ENCODE measurements at places on chromosomes 2 and 18.

DNA sequence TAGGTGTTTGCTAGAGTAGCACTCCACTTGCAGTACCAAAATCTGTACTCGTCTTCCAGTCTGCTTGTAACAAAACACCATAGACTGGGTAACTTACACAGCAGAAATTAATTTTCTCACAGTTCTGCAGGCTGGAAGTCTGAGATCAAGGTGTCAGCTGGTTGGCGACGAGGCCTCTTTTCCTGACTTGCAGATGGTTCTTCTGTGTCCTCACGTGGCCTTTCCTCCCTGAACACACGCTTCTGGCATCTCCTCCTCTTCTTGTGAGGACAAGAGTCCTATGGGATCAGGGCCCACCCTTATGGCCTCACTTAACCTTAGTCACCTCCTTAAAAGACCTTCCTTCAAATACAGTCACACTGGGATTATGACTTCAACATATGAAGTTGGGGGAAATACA, 493.5 kb upstream of the MYT1L start:
- no peak for DNase-seq

GRCh38 chr2:199883474-199884212, 27.4 kb upstream of the C2orf69 start:
- DNase-seq: no peak

- DNase-seq: no peak
These were observed 5.6 kb downstream of the BCL11A start for GRCh38 chr2:60547841-60548240.

GRCh38 chr2:8821276-8822217, 15.9 kb downstream of the KIDINS220 start:
- no peak for DNase-seq

DNA sequence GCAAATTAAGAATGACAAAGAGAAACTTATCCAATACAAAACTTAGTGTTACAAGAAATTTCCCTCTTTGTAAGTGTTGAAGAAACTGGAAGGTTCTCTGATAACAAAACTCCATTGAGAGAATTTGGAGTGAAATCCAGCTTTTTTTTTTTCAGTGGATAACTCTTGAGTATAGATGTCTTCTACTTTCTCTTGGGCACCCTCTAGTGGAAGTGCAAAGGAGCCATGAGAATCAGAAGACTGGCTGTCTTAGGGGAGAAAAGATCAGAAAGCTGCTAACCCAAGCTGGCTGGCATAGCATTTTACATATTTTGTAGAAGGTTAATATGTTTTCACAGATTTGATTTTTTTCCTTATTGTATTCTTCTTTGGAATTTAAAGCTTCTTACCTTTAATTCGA, 138.8 kb upstream of the SATB2 start:
- no peak for DNase-seq

- no peak for DNase-seq
These were observed 30.6 kb downstream of the CYP26B1 start for GRCh38 chr2:72117029-72117428.

GRCh38 chr2:18824325-18824790, 235.0 kb upstream of the NT5C1B start:
- DNase-seq: no peak

DNA sequence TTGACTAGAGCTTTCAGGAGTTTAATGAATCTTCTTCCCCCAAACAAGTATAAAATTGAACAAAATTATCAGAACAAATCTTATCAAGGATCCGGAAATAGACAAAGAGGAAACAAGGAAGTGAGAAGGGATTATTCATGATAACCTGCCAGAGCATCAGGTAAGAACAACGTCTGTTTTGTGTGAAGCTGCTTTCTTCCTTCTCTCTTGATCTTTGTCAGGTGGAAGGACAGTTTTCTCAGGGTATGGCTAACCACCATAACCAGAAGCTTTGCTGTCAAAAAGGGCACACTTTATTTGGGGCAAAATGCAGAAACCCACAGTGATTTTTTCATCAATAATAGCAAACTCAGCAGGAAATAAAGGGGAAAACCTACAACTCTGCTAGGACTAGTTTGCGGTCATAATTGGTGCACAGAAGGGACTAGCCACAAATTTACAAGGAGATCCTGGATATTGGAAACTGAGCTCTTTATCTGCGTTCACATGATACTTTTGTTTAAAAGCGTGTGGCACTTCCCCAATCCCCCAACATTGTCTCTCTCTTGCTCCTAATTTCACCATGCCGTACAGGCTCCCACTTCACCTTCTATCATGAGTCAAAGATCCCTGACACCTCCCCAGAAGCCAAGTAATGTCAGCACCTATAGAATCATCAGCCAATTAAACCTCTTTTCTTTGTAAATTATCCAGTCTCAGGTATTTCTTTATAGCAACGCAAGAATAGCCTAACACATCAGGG, 124.2 kb downstream of the FSIP2 start:
- DNase-seq: no peak

DNA sequence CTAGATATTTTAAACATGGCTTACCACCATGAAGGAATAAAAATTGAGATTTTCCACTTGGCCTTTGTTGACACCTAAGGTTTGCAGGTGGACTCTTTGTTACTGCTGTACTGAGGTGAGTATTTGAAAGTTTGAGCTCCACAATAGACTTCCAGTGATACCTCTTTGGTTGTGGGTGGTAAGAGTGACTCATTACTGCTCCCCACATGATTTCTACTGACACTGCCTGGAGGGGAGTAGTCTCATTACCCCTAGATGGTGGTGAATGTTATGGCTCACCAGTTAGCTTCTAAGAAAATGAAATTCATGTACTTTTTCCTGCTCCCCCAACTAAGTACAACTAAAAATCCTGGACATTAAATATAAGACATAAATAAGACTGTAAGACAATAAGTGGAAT, 1183.1 kb upstream of the TMEFF2 start:
- no peak for DNase-seq

GRCh38 chr2:143297182-143297581, 168.0 kb downstream of the ARHGAP15 start:
- no peak for DNase-seq

DNA sequence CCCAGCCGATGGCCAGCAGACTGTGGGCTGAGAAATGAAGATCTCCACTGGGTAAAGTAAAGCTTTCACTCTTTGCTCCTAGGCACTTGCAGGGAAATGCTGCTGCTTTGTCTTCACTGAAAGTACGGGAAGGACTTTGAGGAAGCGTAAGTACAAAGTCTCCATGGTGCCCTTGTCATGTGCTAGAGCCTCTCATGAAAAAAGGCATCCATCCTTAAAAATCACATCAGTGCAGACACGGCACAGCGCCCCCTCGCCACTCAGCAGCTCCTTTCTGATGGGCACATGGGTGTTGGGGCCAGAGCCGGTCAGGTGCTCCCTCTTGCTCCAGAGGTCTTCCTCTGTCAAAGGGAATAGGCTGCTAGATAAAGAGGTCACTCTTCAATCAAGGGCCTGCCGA, 109.0 kb upstream of the STPG4 start:
- no peak for DNase-seq

DNA sequence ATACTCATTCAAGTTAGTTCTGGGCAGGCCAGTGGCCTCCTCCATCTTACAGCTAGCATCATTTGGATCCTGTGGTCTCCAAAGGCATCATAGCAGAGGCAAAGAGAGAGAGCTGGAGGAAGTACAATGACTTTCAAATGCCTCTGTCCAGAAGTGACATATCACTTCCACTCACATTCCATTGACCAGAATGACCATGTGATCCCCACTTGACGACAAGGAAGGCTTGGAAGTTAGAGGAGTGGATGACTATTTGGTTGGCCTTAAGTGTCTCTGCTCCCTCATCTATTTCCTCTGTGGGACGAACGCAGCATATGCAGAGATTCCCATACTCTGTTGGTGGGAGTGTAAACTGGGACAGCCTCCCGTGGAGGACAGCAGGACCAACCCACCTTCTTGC, 27.8 kb upstream of the MLPH start:
- no peak for DNase-seq

GRCh38 chr2:152354069-152354755, 19.2 kb downstream of the FMNL2 start:
- no peak for DNase-seq

GRCh38 chr2:236211296-236211695, 43.1 kb upstream of the GBX2 start:
- DNase-seq: no peak

DNA sequence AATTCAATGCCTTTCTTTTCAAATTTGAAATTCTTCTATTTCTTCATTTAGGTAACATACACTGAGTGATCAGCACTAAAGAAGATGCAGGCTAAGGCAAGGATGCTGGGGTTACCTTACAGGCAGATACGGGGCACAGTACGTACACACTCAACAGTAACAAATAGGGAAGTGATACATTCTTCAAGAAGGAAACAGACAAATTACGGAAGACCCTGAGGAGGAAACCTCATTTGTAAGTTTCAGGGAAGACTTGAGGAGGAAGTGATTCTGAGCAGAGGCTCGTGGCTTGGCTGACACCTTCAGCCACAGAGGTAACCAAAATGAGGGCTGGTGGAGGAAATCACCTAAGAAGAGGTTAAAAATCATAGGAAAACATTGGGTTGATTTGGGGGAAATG, 1108.3 kb upstream of the KLHL29 start:
- DNase-seq: no peak

- no peak for DNase-seq
These were observed 1211.9 kb upstream of the NXPH2 start for GRCh38 chr2:139992078-139992477.

DNA sequence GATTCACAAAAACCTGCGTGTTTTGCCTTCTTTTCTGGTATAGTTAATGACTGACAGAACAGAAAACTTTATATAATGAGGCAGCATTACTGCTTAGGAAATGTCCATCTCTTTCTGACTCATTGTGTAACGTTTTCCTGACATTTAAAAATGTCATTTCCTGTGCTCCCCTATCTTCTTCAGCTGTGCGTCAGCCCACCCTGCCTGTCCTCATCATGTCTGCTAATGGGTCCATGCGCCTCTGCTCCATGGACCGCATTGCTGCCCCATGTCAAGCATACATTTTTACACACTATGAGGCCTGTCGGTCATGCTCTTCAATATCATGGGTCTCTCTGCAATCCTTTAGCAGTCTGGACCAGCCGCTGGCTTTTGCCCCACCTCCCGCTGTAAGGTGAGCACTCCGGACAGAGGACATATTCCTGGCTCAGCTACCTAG, 234.3 kb downstream of the CDCA7 start:
- no peak for DNase-seq

GRCh38 chr2:41933046-41933420, 114.8 kb upstream of the PKDCC start:
- DNase-seq: no peak

DNA sequence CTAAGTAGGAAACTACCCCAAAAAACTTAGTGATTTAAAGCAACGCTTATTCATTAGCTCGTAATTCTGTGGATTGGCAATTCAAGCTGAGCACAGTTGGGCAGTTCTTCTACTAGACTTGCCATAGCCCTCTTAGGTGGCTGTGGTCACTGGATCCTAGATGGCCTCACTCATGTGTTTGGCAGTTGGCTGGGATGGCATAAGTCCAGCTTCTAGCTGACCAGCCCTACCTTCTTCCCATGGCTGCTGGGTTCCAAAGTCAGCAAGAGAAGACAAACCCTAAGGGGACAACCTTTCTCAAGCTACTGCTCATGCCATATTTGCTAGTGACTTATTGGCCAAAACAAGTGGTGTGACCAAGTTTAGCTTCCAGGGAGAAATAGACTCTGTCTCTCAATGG, 95.3 kb downstream of the COPS8 start:
- DNase-seq: no peak

DNA sequence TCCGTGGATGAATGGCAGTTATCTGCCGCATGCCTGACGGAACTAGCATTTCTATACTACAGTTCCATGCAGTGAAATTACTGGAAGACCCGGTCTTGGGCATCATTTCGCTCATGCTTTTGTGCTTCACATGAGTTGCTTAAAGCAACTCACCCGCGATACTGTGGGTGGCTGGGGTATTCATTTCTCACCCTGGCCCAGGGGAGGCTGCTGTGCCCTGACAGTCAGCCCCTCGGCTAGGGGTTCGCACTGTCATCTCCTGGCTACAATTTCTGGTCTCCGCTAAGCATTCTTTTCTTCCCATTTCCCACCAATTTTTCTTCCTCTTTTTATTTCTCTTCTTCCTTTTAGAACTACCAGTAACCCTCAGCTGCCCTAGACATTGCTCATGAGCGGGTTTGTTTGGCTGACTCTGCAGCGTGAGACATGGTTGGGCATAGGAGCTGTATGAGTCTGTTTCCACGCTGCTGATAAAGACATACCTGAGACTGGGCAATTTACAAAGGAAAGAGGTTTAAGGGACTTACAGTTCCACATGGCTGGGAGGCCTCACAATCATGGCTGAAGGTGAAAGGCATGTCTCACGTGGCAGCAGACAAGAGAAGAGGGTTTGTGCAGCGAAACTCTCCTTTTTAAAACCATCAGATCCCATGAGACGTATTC, 16.5 kb upstream of the CNDP2 start:
- no peak for DNase-seq

GRCh38 chr2:191571163-191571769, 106.7 kb upstream of the NABP1 start:
- DNase-seq: no peak

GRCh38 chr2:157761520-157761919, 114.6 kb downstream of the ACVR1 start:
- no peak for DNase-seq

DNA sequence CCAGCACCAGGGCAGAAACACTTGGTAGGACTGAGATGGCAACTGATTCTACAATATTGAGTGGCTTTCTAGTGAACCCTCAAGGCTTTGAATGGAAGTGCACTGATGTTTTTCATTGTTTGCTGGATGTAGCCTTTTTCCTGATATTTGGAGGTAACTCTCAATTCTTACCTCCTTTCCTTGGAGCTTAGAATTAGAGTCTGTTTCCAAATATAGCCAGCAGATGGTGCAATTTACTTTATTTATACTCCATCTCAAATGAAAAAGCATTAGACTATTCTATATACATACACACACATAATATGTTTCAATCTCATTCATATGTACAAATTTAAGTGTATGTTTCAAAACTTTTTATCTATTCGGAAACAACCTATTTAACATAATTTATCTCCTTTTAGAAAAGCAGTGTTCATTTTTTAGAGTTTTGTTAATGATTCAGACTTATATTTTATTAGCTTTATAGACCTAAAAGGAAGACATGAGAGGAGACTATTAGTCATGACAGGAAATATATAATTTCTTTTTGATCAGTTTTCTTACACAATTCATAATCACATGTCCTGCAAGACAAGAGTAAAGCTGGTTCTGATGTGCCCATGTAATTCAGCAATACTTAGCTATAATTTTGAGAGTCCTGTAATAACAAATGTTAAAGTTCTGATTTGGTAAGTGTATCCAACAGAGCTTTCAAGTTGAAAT, 124.8 kb downstream of the NUP35 start:
- no peak for DNase-seq

- peak; percentile 43 for DNase-seq
These were observed 19.6 kb upstream of the CXCR1 start for GRCh38 chr2:218186355-218186766.

- DNase-seq: no peak
These were observed 49.7 kb upstream of the ABCA12 start for GRCh38 chr2:215188078-215188477.

DNA sequence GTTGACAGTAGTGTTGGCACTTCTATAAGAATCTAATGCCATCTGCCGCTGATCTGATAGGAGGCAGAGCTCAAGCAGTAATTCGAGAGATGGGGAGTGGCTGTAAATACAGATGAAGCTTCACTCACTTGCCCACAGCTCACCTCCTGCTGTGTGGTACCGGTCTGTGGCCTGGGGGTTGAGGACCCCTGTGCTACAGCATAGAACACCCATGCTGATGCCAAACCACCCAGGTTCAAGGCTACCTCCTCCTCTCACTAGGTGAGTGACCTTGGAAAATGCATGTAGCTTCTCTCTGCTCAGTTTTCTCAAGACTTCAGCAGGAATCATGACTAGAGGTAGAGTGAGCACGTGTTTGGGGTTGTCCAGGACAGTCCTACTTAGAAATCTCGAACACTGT, 263.4 kb downstream of the SH3BP4 start:
- DNase-seq: no peak

GRCh38 chr2:101742547-101742946, 45.0 kb downstream of the MAP4K4 start:
- no peak for DNase-seq
